ENCODE measurements at places on chromosomes 11 and 22.
A peak's percentile ranks its signal among the peaks of the same experiment; 100 is the strongest.

DNA sequence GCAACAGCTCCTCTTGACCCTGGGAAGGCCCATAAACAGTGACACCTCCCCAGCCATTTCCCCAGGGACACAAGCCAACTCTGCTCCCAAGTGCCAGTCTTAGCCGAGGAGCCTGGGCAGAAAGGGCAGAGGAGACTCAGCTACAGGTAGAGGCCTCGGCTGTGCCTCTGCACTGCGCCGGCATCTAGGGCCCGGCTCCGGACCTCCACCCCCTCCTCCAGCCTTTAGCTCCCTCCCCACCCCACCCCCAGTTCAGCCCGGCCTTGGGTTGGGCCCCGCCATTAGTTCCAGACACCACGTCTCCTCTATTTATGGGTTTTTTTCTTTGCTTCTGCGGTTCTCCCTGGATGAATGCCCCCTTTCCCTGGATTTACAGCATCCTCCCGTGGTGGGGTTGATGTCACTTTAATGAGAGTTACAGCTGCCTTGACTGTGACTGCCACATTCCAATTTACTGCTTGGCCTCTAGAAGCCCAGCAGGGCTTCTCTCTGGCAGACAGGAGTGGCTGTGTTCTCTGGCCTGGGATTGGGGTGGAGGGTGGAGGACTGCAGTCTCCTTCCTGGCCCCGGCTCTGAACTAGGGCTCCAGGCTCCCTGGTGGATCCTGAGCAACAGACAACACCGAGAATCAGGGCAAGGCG is 13.5 kb upstream of the OAF start:
- DNase-seq = no peak

DNA sequence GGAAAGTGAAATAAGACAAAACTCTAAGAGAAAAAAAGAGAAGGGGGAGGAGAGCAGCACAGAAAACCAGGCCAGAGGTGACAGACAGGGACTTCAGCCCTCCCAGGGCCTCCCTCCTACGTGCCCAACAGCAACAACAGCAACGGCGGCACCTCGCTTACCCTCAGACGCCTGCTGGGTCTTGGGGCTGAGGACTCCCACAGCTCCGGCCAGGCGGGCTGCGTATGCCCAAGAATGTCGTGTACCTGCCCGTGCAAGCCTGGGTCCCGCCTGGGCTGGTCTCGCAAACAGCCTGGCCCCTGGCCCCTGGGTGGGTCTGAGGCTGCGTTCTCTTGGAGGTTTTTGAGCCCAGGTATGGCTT is 30.5 kb downstream of the ARAP1 start:
- DNase-seq = no peak

- no peak for DNase-seq
Observed at GRCh38 chr11:22263613-22264012, 70.7 kb downstream of the ANO5 start.

DNA sequence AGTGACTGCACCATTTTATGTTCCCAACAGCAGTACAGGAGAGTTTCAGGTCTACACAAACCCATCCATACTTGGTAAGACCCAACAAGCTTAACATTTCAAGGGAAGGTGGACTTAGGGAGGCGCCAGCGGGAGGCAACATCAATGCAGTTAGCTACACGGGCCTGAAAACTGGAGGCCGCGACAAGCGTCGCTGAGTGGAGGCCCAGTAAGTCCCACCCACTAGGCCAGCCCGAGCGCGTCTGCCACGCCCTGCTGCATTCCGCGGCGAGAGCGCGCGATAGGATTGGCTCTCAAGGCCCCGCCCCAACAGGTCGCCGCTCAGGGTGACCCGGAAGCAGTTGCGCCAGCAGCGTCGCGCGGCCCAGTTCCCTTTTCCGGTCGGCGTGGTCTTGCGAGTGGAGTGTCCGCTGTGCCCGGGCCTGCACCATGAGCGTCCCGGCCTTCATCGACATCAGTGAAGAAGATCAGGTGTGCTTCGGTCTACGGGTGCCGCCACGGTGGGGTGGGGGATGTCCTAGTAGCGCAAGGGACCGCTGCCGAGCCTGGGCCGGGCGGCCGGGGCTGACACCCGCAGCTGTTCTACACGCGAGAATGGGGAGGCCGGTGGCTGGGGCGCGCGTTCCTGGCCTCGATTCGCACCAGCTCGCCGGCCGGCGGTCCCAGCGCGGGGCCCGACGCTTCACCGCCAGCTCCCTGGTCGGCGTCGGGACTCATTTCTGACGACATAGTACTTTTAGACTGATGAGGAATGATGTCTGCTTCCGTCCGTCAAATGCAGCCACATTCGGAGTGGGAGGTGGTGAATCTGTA is at the start of gene EIF3M:
Gene EIF3M (plus strand): TSS at position 373 of the 813 bp plus-strand sequence. CDS start 57 bp downstream, at position 430.
- peak; percentile 95 for DNase-seq

GRCh38 chr22:46043816-46044620 is 67.1 kb upstream of the WNT7B start:
- peak; percentile 4 for DNase-seq

DNA sequence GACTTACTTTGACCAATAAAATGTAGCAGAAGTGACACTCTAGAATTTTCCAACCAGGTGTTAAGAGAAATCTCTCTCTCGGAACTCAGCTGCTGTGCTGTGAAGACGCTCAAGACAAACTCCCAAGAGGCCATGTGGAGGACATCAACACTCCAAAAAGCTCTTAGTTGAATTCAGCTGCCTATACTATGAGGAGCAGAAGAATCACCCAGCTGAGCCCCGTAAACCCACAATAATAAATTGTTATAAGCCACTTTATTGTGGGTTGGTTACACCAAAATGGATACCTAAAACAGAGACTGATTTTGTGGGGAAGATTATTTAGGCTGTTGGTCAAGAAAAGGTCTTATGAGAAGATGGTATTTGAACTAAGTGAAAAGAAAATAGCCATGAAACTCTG is 44.1 kb upstream of the FSHB start:
- DNase-seq = no peak

- no peak for DNase-seq
Observed at GRCh38 chr11:134682577-134682976, 270.5 kb upstream of the B3GAT1 start.

DNA sequence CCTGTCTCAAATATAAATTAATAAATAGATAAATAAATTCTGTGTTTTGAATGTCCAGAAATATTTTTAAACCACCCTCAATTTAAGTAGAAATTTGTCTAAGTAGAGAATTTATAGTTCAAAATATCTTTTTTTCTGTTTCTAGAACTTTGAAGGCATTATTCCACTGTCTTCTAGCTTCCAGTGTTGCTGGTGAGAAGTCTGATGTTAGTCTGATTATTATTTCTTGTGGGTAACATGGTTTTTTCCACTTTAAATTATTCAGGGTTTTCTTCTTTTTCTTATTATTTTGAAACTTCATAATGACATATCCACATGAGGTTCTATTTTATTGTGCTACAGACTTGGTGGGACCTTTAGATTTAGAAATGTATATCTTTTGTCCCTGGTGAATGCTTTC is 46.4 kb upstream of the HEPHL1 start:
- no peak for DNase-seq

- DNase-seq = no peak
Observed at GRCh38 chr11:2527621-2528291, 82.9 kb downstream of the KCNQ1 start.

DNA sequence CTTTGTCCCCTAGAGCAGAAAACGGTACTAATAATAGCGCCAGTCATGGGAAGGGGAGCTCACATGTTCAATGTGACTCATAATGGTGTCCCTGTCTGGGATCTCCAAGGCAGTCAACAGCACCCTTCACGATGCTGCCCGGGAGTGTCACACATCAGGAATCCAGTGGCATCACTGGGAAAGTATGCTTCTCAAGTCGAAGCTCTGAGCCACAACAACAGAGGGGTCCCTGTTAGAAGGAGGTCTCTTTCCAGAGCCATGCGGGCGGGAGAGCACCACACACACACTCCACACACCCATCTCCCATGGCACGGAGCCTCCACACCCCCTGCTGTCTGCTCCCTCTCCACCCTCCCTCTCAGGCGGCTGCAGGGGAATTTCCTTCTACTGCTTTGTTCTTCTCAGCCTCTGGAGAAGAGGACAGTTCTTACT is 119.7 kb downstream of the ETS1 start:
- DNase-seq = no peak

GRCh38 chr11:106331176-106331575 is 253.7 kb downstream of the AASDHPPT start:
- no peak for DNase-seq

DNA sequence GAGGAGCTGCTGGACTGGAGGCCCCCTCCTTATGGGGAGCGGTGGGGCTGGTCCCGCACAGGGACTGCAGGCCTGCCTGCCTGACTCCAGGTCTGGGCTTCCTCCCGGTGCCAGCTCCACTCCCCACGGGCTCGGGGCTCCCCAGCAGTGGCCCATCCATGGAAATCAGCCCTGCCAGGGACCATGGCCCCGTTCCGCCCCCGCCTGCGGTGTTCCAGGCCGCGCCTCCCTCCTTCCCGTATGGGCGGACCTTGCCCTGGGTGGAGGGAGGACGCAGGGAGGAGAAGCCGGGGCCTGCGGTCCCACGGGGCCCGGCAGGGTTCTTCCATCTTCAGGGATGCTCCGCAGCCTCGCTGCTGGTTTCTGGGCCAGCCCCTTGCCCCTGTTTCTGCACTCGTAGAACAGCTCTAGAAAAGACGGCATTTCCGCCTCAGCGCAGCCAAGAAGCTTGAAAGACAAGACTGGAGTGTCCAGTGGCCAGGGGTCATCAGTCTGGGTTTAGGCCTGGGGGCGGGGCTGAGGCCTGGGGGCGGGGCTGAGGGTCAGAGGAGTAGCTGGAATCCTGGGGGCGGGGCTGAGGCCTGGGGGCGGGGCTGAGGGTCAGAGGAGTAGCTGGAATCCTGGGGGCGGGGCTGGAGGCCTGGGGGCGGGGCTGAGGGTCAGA is 1330.6 kb downstream of the BRD1 start:
- no peak for DNase-seq

DNA sequence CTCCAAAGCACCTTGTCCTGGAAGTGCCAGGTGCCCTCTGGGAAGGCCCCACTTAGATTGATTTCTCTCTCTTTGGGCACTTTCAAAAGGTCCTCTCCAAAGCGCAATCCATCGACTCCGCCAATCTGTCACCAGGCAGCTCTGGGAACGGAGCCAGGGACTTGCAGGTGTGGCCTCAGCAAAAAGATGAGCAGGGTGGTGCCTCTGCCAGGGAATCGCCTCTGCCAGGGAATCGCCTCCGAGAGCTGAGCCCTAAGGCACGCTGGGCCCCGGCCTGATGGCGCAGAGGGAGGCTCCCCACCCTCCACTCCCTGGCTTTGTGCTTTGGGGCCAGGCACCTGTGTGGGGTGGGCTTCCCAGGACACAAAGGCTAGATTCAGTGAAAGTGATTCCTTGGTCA is 1391.3 kb downstream of the TBC1D22A start:
- DNase-seq = peak; percentile 89

DNA sequence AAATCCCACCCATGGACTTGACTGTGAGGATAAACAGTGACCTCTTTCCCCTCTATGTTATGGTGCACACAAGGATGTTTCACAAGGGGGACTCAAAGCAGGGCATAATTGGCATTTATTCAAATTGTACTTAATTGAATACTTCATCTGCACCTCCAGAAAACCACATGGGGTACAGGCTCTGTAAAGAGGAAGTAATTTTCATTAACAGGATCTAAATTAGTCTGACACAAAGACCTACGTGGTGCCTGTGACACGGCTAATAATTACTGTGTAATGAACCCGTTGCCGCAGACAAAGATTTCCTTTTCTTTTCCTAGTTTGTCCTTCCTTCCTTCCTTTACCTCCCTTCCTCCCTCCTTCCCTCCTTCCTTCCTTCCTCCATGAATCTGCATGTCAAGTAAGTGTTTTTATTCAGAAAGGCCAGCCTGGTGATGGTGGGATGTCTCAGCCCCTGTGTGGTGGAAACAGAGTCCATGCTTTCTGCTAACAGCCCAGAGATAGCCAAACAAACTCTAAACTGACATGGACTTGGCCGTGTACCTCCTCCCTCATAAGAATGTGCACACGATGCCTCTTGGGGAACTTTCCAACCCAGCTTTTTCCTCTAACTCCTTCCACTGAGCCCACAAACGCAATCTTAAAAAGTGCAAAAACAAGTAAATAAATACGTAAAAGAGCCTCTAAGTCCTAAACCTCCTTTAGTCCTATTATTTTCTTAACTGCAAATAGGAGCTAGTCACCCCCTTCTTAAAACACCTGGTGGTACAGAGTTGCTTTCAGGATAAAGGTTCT is 118.8 kb downstream of the INSC start:
- DNase-seq = no peak

DNA sequence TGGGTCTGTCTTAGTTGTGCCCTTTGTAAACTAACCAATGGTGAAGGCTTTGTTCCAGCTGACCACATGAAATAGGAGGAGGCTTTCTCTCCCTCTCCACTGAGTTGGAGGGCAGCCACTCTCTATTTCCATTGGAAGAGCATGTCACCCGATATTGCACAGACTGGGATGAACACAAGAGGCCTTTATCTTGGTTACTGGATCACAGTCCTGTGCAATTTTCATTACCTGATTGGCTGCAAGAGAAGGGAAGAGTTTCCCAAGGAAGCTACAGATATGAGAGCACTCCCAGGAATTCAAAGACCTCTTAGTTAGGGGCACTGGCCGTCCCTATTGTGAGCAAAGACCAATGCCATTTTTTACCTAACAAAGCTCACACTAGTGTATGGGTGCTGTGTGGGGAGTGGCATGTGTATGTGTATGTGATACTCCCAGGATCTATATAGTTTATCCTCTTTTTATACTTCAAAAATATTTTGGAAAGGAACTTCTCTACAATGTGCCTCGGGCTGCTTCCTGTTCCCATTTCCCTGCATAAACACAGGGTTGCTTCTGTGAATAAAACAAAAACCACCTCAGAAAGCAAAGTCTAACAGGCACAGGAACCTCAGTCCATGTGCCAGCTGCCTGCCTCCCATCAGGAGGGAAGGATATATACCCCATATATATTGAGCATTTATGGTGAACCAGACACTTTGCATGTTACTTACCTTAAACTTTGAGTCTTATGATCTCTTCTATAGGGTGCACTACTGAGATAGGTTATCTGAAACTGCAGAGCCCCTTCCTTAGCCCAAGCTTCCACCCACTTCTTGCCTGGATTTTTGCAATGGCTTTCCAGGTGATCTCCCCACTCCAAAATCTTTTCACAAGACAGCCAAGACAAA is 126.5 kb downstream of the RASSF10 start:
- DNase-seq = peak; percentile 45

DNA sequence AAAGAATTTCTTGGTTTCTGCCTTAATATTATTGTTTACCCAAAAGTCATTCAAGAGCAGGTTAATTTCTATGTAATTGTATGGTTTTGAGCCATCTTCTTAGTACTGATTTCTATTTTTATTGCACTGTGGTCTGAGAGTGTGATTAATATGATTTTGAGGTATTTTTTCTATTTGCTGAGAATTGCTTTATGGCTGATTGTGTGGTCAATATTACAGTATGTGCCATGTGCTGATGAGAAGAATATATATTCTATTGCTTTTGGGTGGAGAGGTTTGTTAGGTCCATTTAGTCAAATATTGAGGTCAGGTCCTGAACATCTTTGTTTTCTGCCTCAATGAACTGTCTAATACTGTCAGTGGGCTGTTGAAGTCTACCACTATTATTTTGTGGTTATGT is 20.7 kb upstream of the RAB38 start:
- DNase-seq = no peak

GRCh38 chr11:134541355-134541754 is 129.3 kb upstream of the B3GAT1 start:
- no peak for DNase-seq

- DNase-seq = peak; percentile 30
Observed at GRCh38 chr11:58513747-58514367, 6.0 kb upstream of the OR5B21 start.
